ENCODE measurements at places on chromosomes 4 and X.

DNA sequence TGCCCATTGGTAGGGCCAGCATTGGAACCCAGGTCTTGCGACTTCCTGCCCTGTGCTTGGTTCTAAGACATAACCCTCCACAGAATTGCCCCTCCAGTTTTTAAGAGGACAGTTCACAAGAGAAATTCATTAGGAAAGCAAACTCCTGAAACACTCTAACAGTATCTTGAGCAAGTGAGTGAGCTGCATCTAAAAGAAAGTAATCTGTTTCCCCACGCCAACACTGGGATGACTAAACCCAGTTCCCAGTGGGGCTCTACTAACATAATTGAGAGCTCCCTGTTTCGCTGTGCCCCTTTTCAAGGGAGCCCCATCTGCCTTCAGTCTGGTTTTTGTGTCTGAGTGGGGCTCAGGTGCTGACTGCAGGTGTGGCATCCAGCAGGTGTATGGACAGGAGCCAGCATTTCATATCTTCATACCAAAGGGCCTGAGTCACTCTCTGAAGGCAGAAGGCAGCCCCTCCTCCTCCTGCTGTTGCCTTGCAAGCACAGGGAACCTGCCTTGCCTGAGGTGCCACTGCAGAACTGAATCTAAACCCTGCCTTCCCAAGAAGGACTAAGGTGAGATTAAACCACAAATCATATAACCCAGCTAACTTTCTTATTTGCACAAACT is 8.0 kb downstream of the AMOT start:
- DNase-seq, result no peak

DNA sequence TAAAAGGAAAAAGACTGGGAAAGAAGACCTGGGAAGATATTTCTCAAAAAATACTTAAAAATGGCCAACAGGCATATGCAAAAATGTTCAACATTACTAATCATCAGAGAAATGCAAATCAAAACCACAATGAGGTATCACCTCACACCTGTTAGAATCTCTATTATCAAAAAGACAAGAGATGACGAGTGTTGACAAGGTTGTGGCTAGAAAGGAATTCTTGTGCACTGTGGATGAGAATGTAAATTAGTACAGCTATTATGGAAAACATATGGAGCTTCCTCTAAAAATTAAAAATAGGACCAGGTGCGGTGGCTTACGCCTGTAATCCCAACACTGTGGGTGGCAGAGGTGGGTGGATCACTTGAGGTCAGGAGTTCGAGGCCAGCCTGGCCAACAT is 50.0 kb downstream of the C4orf46 start:
- no peak for DNase-seq

DNA sequence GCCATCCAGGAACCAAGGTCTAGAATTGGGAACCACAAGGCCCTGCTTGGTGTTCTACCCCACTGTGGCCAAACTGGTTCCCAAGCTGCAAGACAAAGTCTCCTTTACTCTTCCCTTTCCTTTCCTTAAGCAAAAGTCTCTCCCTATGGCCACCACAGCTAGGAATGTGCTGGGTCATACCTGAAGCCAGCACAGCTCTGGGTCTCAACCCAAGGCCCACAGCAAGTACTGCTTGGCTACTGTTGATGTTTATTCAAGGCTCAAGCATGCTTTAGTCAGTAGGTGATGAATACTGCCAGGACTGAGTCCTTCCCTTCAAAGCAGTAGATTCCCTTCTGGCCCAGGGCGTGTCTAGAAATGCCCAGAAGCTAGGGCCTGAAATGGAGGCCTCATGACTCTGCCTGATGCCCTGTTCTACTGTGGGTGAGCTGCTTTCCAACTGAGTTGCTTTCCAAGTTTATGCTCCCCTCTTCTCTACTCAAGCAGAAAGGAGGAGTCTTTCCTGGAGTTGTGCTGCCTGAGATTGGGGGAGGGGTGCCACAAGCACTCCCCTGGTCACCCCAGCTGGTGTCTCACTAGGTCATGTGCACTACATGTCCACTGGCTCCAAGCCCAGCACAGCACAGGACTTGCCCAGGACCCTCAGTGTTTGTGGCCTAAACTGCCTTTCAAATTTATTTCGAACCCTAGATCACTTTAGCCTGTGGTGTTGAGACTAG is 44.9 kb downstream of the STAP1 start:
- DNase-seq, result no peak

GRCh38 chrX:40009462-40009851 is 88.3 kb downstream of the BCOR start:
- no peak for DNase-seq

DNA sequence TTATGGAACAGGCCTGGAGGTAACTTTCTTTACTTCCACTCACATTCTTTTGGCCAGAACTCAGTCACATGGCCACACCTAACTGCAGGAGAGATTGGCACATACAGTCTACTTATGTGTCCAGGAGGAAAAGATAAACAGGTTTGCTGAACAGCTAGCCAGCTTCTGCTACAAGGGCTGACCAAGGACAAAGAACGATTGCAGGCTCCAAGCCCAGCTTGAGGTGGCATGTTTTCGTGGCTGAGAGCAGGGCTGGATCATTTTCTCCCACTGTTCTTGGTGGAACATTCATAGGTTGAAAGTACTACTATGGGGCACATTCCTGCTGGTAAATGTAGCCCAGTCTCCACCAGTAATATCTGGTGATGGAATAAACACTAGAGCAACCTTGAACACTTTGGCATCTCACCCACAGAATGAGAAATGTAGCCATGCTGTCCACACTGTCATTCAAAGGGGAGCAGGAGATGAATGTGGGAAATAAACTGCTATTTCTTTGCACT is 28.2 kb downstream of the NHS start:
- DNase-seq, result no peak

All from NCI-H187 treated with DMSO at 0.1 percent for 48 hours (cell line).